ENCODE measurements at places on chromosomes 1 and 21.

DNA sequence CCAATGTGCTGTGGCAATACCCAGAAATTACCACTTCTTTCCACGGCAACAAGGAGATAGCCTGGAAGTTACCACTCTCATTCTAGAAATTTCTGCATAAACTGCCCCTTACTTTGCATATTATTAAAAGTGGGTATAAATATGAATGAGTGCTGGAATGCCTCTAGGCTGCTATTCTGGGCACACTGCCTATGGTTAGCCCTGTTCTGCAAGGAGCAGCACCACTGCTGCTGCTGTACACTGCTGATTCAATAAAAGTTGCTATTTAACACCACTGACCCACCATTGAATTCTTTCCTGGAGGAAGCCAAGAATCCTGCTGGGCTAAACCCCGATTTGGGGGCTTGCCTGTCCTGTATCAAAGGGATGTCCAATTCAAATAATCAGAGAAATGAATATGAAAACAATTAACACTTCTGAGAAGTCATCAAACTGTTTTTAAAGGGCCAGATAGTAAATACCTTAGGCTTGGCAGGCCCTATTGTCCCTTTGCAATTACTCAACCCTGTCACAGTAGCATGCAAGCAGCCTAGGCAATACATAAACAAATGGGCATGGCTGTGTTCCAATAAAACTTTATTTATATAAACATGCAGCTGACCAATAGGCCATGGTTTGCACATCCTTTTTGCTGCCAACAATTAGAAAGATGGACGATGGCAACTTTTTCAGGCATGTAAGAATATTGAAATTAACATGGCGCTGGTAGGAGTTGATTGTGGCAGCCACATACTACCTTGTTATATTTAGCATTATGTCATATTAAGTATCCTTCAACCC lies 369.4 kb upstream of the B3GALT2 start:
- no peak for DNase-seq
- H3K4me3 ChIP-seq: no peak overlapping the region
- no peak overlapping the region for H3K27ac ChIP-seq

DNA sequence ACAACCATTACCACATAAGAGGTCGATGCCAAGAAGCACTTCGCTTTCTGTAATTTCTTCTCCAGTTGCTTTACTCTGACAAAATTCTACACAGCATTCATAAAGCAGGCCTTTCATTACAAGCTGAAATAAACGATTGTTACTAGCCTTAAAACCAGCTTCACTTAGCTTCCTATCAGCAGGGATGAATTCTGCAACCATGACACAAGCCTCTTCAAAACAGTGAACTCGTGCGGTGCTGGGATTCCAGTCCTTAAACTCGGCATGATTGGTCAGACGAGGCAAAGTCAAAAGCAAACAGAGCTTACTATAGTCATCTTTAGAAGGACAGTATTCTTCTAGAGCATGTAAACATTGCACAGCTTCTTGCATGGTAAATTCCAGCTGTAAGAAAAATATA lies 30.6 kb downstream of the WDR47 start:
- H3K4me1 ChIP-seq: no peaks in the 10 kb centered on the region
- no peak for DNase-seq
- H3K36me3 ChIP-seq: peaks cover 25% of the 10 kb centered on the region
- no peak overlapping the region for H3K4me3 ChIP-seq

DNA sequence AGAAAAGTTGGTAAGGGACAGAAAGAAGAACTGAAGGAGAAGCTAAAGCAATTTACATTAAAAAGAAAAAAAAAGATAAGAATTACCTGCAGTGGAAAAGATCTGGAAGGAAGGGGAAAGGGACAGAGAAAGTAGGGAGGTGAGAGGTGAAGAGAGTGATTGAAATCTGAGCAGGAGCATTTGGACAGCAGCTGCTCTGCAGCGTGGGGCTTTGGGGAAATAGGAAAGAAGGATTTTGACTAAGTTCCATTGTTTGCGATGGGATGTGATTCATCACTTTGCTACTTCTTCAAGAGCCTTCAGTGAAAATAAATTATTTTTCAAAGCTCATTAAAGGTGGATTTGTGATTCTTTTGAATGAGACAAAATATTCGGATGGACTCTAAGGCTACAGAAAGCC lies 26.1 kb upstream of the NMNAT2 start:
- peak; percentile 31 for DNase-seq
- peaks cover 13% of the 10 kb centered on the region for H3K27me3 ChIP-seq
- H3K27ac ChIP-seq: no peak overlapping the region
- no peaks in the 10 kb centered on the region for H3K36me3 ChIP-seq
- H3K4me1 ChIP-seq: no peaks in the 10 kb centered on the region

GRCh38 chr21:46126309-46127238 lies 28.7 kb downstream of the COL6A2 start:
- peaks cover 7% of the 10 kb centered on the region for H3K4me1 ChIP-seq
- H3K27ac ChIP-seq: no peak overlapping the region
- no peaks in the 10 kb centered on the region for H3K27me3 ChIP-seq
- H3K4me3 ChIP-seq: no peak overlapping the region
- H3K36me3 ChIP-seq: peaks cover 94% of the 10 kb centered on the region

DNA sequence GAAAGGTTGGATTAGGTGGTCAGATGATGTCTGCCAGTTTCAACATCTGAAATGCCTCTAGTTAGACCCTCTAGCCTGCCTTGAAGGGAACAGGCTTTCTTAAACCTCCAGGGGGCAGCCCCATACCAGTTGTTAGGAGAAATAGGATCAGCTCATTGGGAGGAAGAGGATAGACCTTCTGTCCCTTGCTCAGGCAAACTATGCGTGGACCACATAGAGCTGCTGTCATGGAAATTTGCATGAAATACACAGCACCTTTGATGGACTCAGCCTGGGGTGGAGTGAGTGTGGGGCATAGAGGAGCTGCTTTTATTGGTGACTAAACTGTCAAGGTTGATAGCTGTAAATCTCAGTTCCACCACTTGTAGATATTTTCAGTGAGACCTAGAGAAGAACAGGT lies 38.4 kb upstream of the SPAG17 start:
- H3K27ac ChIP-seq: no peak overlapping the region
- H3K4me1 ChIP-seq: no peaks in the 10 kb centered on the region
- H3K36me3 ChIP-seq: no peaks in the 10 kb centered on the region
- no peaks in the 10 kb centered on the region for H3K27me3 ChIP-seq
- H3K4me3 ChIP-seq: no peak overlapping the region
- DNase-seq: no peak

- no peak overlapping the region for H3K4me3 ChIP-seq
- no peak for DNase-seq
- peaks cover 9% of the 10 kb centered on the region for H3K4me1 ChIP-seq
- no peak overlapping the region for H3K27ac ChIP-seq
Observed at GRCh38 chr1:112729909-112730308, 14.8 kb upstream of the PPM1J start.

GRCh38 chr1:13832536-13832935 lies 132.5 kb downstream of the PRDM2 start:
- DNase-seq: no peak
- H3K4me1 ChIP-seq: no peaks in the 10 kb centered on the region
- no peak overlapping the region for H3K27ac ChIP-seq
- no peaks in the 10 kb centered on the region for H3K36me3 ChIP-seq
- no peaks in the 10 kb centered on the region for H3K27me3 ChIP-seq

DNA sequence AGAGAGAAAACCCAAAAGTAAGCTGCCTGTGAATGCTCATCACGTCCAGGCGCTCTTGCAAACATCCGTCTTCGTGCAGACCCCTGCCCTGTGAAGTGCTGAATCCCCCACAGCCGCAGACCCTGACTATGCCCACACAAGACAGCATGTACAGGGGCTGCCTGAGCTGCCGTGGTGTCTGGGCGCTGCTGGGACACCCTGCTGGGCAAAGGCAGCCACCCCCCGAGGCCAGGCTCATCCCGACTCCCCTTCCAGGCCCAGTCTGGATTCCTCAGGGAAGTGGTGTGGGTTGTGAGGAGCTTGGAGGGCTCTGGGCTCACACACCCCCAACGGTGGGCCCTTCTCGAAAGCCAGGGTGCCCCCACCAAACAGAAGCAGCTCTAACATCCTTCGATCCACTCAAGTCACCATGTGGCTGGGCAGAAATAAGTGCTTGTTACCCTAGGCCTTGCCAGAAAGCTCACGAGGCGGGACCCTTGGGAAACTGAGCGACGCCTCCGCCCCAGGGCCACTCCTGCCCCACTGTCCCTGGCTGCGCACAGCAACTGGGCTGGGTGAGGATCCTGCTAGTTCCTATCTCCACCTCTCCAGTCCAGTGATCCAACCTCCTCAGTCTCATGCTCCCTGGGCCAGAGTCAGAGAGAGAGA lies 4.8 kb upstream of the WNT9A start:
- no peaks in the 10 kb centered on the region for H3K36me3 ChIP-seq
- no peak overlapping the region for H3K4me3 ChIP-seq
- no peak overlapping the region for H3K27ac ChIP-seq
- no peaks in the 10 kb centered on the region for H3K27me3 ChIP-seq
- no peak for DNase-seq

GRCh38 chr1:232403017-232403714 lies 226.8 kb downstream of the SIPA1L2 start:
- H3K4me3 ChIP-seq: no peak overlapping the region
- DNase-seq: no peak
- no peak overlapping the region for H3K27ac ChIP-seq
- H3K4me1 ChIP-seq: no peaks in the 10 kb centered on the region

- no peaks in the 10 kb centered on the region for H3K27me3 ChIP-seq
- no peaks in the 10 kb centered on the region for H3K36me3 ChIP-seq
- no peak overlapping the region for H3K4me3 ChIP-seq
- no peak overlapping the region for H3K27ac ChIP-seq
Observed at GRCh38 chr1:71796006-71796405, 486.3 kb downstream of the NEGR1 start.

- peaks cover 34% of the 10 kb centered on the region for H3K27me3 ChIP-seq
- H3K36me3 ChIP-seq: no peaks in the 10 kb centered on the region
- no peak overlapping the region for H3K27ac ChIP-seq
- no peak for DNase-seq
- H3K4me3 ChIP-seq: no peak overlapping the region
- no peaks in the 10 kb centered on the region for H3K4me1 ChIP-seq
Observed at GRCh38 chr1:27615346-27616192, 11.6 kb upstream of the AHDC1 start.

GRCh38 chr1:54046671-54047383 lies 6.2 kb downstream of the TMEM59 start:
- H3K27me3 ChIP-seq: no peaks in the 10 kb centered on the region
- DNase-seq: peak; percentile 37
- no peak overlapping the region for H3K4me3 ChIP-seq
- peaks cover 8% of the 10 kb centered on the region for H3K4me1 ChIP-seq
- no peak overlapping the region for H3K27ac ChIP-seq
- peaks cover 2% of the 10 kb centered on the region for H3K36me3 ChIP-seq

DNA sequence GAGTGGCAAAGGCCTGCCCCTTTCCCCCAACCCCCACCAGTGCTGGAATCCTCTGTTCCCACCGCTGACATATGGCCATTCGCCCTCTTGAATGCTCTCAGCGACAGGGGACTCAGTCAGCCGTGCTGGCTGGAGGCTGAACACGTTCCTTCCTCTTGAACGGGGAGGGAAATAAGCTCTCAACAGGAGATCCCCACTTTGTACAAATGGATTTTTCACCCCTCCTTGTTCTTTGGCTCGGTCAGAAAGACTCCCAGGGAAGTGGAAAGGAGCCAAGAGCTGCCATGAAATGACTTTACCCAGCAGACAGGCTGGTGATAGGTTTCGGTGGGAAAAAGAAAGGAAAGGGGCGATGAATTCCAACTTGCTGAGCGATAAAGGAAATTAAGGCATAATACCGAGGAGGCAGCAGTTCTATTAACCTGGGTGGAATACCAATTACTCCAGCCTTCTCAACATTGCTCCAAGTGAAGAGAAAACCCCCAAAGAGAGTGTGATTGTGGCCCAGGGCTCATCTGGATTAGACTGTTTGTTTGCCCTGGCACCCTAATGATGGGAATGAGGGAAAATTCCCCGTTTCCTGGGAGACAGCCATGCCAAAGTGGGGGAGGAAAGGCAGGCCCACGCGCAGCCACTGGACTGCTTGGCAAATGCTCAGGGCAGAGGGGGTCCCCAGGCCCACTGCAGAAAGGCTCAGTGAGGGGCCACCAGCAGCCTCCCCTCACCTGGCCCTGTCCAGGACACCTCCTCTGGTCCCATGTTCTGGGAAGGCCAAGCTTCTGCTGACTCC lies 23.9 kb downstream of the LRP8 start:
- no peak overlapping the region for H3K4me3 ChIP-seq
- no peaks in the 10 kb centered on the region for H3K27me3 ChIP-seq
- DNase-seq: no peak
- H3K36me3 ChIP-seq: no peaks in the 10 kb centered on the region
- no peak overlapping the region for H3K27ac ChIP-seq

- peak overlapping the region; percentile 61 for H3K4me3 ChIP-seq
- H3K27ac ChIP-seq: peak overlapping the region; percentile 31
- H3K4me1 ChIP-seq: peaks cover 4% of the 10 kb centered on the region
- H3K27me3 ChIP-seq: peaks cover 5% of the 10 kb centered on the region
- DNase-seq: peak; percentile 28
- no peaks in the 10 kb centered on the region for H3K36me3 ChIP-seq
Observed at GRCh38 chr1:184387476-184388318, 868 bp downstream of the C1orf21 start.

- peaks cover 11% of the 10 kb centered on the region for H3K27me3 ChIP-seq
- no peak for DNase-seq
- H3K27ac ChIP-seq: no peak overlapping the region
- no peak overlapping the region for H3K4me3 ChIP-seq
- no peaks in the 10 kb centered on the region for H3K4me1 ChIP-seq
Observed at GRCh38 chr1:77010937-77011336, 143.7 kb downstream of the ST6GALNAC5 start.

DNA sequence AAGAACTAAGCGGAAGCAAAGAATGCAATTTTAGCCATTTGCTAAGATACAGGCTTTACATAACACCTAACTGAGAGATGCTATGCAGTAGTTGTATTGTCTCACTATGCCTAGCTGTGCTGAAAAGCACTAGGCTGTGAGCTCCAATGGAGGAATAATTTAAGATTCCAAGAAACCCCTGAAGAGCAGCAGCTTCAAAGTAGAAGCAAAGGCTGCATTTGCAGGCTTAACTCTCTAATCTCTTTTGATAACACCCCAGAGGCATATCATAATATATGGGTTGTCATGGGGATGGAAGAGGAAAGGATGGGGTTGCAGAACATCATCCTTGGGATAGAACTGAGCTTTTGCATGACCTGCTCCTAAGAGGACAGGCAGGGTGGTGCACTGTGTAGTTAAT lies 102.0 kb downstream of the ERG start:
- H3K4me3 ChIP-seq: no peak overlapping the region
- peaks cover 21% of the 10 kb centered on the region for H3K27me3 ChIP-seq
- no peak for DNase-seq
- no peaks in the 10 kb centered on the region for H3K36me3 ChIP-seq

Measured in IMR-90 (cell line).